ENCODE measurements at places on chromosomes 5 and 9. TPM values are rescaled to one million over a fixed set of nuclear protein-coding genes. Genes with fewer than 3 reads are reported as not detected.

GRCh38 chr5:134073404-134073803 lies 41.1 kb upstream of the TCF7 start:
- peak; percentile 89 for DNase-seq

GRCh38 chr9:132144708-132145365 lies 17.0 kb upstream of the NTNG2 start:
- peak; percentile 89 for DNase-seq

DNA sequence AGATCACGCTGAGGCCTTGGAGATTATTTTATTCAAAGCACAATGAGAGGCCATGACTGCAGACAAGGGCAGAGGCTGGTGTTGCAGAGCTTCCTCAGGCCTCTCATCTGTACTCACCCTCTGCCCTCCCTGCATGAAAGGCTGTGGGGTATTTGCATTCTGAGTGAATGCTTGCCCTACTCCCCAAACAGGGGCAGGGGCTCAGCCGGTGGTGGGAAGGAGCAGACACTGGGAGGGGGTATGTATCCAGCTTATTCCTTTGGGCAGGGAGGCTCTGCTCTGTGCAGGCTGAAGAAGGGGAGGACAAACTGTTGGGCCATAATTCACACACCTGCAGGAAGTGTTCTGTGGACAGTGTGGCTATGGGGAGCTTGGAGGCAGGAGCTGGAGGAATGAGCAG lies 148.4 kb upstream of the PANK3 start:
- DNase-seq = no peak

DNA sequence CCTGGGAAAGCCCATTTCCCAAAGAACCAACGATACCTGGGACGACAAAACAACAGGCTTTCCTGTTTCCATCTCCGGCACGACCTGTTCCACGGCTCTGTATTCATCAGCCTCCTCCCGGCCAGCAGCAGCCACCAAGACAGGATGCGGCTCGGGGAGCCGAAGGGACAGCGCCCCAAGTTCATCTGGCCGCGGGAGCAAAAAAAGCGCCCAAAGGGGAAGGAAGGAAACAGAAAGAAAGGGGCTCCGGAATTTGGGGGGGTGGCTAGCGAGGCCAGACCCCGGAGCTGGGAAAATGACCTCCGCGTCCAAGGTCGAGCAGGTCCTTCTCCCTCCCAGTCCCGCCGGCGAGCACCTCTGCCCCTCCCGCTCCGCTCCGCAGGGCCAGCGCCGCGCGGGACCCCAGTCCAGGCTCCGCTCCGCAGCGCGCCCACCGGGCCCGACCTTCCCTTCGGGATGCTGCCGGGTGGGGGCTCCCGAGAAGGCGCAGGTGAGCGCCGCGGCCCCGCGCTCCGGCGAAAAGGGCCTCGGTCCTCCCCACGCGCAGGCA lies 608 bp downstream of the ELOVL7 start:
- DNase-seq = peak; percentile 74

GRCh38 chr9:92407818-92408217 lies 3.4 kb upstream of the OGN start:
- no peak for DNase-seq

DNA sequence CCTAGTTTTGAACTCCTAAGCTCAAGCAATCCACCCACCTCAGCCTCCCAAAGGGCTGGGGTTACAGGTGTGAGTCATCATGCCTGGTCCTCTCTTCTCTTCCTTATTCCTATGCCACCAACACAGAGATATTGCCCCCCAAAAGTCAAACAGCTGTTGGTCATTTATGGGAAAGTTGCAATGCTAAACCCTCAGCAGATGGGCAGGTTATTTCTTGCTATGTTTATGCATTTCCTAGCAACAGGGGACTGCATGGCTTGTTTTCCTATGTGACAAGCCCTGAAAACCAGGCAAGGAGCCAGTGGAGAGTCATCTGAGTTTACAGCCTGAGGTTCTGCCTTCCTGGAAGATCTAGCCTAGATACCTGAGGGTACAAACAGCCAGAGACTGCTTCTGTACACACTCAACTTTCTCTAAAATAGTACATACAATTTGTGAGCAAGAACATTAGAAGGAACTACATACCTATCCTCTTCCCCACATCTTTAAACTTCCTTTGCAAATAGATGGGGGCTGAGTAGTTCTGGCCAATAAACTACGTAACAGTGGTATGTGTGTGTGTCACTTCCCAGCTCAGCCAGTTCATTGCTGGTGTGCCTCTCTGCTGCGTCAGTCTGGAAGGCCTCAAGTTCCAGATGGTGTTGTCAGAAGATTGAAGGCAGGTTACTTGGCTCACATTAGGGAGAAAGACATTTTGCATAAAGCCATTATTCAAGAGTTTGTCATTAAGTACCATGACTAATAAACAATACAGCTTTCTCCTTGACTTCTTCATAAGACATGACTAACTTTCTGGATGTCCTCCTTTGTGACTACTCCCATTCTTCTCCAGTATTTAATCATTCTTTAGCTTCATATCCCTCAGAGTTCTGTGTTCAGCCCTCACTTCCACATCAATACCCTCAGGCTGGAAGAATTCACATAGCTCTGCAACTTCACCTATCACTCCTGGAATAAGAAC lies 65.3 kb downstream of the CSNK1A1 start:
- peak; percentile 80 for DNase-seq

GRCh38 chr5:148384380-148384737 lies 601 bp downstream of the FBXO38 start:
- DNase-seq = peak; percentile 45

DNA sequence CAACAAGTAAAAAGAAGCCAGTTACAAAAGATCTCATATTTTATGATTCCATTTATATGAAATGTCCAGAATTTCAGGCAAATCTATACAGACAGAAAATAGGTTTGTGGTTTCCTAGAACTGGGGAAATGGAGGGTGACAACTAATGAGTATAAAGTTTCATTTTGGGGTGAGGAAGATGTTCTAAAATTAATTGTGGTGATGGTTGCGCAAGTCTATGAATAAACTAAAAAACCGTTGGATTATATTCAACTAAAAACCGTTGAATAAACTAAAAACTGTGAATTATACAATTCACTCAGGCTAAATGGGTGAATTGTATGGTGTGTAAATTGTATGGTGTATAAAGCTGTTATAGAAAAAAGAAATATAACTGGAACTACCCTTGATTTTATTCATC lies 47.6 kb downstream of the ADAMTS6 start:
- no peak for DNase-seq

DNA sequence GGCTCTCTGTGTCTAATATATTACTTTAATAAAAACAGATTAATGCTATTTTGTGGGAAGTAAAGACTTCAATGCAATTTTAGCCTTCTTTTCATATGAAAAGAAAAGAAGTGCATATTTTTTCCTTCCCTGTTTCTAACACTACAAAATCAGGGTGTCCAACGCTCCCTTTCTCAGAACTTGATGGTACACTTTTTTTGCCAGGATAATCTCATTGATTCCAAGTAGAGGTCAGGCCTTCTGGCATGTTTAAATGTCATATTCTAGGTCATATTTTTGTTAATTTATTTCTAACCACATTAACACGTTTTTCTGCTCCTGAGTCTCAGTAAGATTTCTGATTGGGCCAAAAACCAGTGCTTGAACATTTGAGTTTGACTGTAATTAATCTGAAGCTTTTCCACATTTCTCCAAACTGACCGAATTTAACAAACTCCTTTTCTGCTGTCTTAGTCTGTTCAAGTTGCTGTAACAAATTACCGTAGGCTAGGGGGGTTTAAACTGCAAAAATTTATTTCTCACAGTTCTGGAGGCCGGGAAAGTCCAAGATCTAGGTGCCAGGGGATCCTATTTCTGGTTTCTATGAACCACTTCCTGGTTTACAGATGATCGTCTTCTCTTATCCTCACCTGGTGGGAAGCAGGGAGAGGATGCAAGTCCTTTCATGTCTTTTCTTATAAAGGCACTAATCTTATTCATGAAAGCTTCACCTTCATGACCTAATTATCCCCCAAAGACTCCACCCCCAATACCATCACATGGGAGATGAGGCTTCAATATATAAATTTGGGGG lies 63.2 kb upstream of the ELL2 start:
- DNase-seq = no peak

DNA sequence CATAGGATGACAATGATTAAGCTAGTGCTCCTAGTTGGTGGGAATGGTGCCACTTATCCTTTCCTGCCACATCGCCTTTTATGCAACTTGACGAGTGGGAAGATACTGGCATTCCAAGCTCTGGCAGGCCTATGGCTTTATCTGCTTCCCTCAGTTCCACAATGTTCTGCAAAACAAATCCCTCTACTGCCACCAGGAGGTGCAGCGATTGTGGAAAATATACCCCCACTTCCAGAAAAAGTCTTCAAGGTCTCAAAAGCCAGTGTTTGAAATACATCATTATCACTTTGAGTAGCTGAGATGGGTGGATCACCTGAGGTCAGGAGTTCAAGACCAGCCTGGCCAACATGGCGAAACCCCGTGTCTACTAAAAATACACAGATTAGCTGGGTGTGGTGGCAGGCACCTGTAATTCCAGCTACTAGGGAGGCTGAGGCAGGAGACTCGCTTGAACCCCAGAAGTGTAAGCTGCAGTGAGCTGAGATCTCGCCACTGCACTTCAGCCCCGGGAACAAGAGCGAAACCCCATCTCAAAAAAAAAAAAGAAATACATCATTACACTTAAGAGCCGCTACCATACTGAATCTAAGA lies 3.4 kb downstream of the CLINT1 start:
- DNase-seq = peak; percentile 92

DNA sequence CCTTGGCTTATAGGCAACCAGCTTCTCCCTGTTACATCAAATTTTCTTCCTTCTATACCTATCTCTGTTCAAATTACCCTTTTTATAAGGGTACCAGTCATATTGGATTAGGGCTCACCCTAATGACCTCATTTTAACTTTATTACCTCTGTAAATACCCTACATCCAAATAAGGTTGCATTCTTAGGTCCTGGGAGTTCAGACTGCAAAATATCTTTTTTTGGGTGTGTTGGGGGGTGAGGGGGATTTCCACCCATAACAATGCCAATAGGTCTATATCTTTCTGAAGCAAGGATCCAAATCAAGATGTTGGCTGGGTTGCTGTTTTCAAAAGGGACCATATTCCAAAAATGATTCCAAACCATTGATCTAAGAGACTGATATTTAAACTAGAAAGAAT lies 141.7 kb downstream of the XRCC4 start:
- no peak for DNase-seq

- DNase-seq = peak; percentile 79
Observed at GRCh38 chr9:21789541-21790037, 12.8 kb upstream of the MTAP start.

DNA sequence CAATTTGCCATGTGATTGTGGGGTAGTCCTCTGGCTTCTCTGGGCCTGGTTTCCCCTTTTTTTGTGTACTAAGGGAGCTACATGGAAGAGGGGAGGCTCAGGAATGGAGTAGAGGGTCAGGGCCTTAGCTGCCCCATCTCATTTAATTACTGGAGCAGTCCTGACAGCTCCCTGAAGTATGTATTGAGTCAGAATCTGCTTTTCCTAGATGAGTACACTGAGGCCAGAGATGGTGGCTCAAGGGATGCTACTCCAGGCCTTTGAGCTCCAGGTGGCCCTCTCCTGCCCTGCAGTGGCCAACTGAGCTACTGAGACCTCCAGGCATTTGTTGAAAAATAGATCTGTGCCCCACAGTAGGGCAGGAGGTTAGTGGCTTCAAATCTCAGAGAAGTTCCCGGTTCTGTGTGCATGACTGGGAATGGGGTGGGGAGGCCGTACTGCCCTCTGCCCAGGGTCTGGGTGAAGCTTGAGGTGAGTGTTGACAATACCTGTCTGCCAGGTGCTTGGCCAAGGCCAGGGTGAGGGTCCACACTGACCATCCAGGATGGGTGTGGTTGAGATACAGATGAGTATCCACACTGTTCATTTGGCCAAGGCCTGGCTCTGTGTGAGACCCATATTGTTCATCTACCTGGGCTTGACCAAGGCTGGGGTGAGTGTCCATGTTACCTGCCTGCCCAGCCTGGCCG lies 45.7 kb downstream of the CXXC5 start:
- no peak for DNase-seq

GRCh38 chr9:134676361-134676760 lies 34.8 kb downstream of the COL5A1 start:
- no peak for DNase-seq

DNA sequence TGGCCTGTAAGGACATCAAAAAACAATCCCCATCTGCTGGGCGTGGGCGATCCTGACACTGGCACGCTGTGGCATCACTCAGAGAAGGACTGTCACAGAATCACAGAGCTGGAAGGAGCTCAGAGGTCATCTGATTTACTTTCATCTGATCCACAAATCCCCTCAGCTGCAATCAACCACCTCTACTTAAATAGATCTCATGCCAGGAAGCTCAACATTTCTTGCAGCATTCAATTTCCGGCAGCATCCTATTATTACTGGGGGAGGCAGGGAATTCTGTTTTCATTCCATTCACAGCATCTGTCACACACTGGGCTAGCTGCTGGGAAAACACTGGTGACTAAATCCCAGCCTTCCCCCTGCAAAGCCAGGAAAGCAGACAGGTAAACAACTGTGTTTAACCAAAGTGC lies 38.3 kb downstream of the RETREG1 start:
- no peak for DNase-seq

- peak; percentile 57 for DNase-seq
Observed at GRCh38 chr9:109802491-109802890, 22.5 kb downstream of the PALM2AKAP2 start.

DNA sequence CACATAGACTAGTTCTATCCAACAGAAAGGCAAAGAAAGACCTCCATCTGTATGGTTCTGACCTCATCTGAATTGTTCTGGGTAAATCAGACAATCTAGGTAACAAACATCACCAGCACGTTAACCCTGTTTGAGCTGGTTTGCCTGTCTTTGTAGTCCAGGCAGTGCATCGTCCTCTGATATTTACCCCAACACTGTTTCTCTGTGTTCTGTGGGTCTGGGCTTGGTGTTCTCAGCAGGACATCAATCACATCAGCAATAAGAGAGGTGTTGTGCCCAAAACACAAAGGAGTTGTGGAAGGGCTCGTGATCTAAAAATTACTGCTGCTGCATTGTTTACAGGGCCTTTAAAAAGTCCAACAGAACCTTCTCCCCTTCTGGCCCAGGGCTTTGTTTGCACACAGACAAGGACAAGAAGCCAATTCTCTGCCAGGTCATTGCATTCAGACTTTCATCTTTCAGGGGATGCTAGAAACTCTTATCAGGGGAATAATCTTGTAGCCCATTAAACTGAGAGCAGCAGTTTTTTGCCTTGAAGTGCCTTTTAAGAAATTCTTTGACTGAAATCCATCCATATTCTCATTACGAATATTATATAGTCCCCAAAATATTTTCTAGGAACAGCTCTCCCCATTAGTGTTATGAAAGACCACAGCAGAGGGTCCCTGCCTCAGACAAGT lies 30.5 kb upstream of the MAP1B start:
- DNase-seq = no peak

Gene UNC13B
- 24.8 TPM for total RNA-seq

Gene PHYKPL
- total RNA-seq = 35.1 TPM

Gene CARTPT
- not detected for total RNA-seq

Gene OLFM1
- under 0.01 TPM for total RNA-seq

Gene GAS1
- 107 TPM for total RNA-seq

Gene LCN12
- total RNA-seq = not detected

Gene SOX30
- total RNA-seq = under 0.01 TPM

Gene DND1
- total RNA-seq = not detected

Gene FAM169A
- total RNA-seq = under 0.01 TPM

Gene FGF10
- total RNA-seq = 1.8 TPM

Gene MEIKIN
- not detected for total RNA-seq

Data from osteoblast (primary cell).